ENCODE measurements at places on chromosomes 4 and X.

DNA sequence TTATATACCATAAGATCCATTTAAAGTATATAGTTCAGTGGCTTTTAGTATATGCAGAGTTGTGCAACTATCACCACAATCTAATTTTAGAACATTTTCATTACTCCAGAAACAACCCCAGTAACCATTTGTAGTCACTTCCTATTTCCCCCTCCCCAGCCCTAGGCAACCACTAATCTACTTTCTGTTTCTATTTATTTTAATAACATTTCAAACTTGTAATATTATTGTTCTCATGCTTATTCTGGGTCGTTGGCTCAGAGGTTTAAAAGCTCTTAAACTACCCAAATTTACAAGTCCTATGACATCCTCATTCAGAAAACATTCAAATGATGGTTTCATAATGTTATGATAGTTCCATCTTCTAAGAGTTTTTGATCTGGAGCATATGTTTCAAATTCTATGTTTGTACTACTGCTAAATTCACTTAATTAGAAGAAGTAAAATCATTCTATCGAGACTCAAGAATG, 18.4 kb downstream of the XIAP start:
- no peak for DNase-seq

DNA sequence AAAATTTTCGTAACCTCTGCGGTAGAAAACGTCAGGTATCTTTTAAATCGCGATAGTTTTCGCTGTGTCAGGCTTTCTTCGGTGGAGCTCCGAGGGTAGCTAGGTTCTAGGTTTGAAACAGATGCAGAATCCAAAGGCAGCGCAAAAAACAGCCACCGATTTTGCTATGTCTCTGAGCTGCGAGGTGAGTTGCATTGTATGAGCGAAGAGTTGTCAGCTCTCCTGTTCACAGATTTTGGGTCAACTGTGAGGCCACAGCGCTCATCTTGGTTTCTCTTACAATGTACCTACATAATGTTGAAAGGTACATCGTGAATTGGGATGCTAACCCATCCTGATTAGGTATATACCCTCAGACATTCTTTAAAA, 486 bp downstream of the CLCN3 start:
- no peak for DNase-seq

GRCh38 chr4:61182915-61183314, 17.2 kb upstream of the ADGRL3 start:
- no peak for DNase-seq

DNA sequence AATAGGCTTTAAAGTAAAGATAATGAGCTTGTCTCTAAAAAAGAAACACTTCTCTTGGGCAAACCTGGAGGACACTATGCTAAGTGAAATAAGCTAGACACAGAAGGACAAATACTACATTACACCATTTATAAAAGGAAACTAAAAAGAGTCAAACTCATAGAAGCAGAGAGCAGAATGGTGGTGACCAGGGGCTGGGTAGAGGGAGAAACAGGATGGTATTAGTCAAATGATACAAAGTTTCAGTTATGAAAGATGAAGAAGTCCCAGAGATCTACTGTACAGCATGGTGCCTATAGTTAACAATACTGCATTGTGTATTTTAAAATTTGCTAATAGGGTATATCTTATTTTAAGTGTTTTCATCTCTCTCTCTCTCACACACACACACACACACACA, 28.5 kb downstream of the ACSL4 start:
- no peak for DNase-seq

DNA sequence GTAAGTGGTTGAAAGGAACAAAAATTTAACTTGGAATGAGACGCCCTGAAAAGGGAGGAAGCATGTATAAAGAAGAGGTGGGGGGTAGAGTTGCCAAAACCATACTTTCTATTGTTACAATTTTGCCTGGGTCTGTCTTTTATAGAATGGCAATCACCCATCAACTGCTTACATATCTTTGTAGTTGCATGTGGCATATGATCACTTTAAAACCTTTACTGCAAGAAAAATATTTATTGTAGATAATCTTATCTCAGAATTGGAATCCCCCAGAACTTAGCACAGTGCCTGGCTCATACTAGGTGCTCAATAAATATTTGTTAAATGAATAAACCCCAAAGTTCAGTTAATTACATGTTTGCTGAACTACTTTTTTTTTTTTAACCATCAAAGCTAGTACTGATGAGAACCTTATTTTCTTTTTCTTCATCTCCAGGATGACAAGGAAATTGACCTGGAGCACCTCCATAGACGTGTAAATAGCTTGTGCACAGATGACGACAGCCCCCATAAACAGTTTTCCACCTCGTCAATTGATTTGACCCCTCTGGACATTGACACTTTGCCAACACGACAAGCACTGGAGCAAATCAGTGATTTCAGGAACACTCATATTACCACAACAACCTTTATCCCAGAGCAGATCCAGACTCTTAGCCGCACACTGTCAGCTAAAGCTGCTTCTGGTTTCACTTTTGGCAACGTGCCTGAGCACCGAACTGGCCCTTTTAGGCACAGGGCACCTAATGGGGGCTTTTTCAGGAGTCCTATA, 56.7 kb upstream of the ATOH1 start:
- no peak for DNase-seq

GRCh38 chr4:89836031-89836745, 773 bp downstream of the SNCA start:
- no peak for DNase-seq
